ENCODE measurements at places on chromosomes 7 and 10.

DNA sequence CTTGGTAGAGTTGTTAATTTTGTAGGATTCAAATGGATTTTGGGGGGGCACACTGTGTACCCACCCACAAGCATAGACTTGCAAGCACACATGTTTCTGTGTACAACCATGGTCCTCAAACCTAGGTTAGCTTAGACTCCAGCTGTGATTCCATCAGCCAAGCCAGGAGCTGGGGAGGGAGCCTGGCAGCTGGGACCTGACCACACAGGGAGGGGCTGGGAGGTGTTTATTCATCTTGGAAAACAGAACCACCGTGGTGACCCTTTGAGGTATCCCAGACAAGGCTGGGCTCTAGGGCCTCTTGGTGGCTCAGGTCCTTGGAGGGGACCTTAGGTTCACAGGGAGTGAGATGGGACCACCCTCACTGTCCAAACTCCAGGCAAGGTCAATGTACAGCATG lies 410.3 kb downstream of the NEBL start:
- DNase-seq, result no peak

GRCh38 chr7:13106513-13106912 lies 419.1 kb downstream of the ARL4A start:
- DNase-seq, result no peak

DNA sequence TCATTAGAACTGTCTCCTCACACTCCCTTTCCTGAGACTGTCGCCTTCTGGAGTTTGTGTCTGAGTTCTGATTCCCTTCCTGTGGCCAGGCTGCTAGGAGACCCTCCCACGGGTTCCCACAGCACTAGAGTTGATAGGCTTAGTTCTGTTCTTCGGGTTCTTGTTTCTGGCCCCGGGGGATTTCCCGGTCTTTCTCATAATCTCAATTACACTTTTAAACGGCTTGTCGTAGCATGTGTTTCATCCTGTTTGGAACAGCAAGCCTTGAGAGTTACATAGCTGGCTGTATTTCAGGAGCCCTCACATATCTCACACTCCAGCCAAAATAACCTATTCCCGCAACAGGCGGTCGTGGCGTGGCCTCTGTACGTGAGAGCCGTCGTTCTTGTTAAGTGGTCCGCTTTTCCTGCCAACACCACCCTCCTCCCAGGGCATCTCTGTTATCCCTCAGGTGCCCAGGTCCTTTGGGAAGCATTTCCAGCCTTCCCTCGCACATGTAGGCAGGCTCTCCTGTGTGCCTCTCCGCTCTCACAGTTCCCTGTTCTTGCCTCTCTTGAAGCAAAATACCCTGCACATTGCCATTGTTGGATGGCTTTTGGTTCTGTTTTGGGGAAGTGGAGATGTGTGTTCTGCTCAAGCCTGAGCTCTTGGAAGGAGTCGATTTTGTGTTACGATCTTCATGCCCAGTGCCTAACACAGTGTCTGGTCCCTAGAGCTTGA lies 46.0 kb downstream of the CDC123 start:
- no peak for DNase-seq

DNA sequence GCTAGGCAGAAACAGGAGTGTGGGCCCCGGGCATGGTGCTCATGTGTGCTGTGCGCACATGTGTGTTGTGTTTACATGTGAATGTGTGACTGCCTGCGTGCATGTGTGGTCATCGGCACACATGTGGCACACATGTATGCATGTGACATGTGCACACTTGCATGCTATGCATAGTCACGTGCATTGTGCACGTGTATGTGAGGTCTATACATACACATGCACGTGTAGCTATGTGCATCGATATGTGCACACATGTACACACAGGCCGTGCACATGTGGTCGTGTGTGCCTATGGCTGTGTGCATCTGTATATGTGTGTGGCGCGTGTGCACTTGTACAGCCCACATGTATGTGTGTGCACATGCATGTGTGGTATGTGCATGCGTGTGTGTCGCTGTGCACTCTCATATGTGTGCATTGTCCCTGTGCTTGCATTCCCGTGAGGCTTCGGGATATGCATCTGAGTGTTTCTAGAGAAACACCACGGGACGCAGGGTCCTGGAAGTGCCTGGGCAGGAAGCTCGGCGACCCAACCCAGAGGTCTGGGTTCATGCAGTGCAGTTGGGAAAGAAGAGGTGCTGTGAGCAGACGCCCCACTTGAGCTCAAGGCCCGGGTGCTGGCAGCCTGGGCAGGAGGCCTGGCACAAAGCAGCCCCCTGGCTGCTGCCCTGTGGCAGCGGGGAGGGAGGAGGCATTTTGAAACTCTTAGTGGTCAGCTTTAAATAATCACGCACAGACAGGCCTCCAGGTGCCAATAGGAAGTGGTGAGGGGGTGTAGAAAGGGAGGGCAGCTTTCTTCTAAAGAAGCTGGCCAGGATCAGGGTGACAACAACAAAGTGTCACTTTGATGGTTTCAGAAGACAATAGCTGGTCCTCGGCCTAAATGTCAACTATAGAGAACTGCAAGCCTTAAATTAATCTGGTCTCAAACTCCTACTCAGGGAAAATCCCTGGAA lies 410.0 kb upstream of the MGMT start:
- no peak for DNase-seq

GRCh38 chr10:2230478-2230877 lies 493.2 kb upstream of the ADARB2 start:
- no peak for DNase-seq

DNA sequence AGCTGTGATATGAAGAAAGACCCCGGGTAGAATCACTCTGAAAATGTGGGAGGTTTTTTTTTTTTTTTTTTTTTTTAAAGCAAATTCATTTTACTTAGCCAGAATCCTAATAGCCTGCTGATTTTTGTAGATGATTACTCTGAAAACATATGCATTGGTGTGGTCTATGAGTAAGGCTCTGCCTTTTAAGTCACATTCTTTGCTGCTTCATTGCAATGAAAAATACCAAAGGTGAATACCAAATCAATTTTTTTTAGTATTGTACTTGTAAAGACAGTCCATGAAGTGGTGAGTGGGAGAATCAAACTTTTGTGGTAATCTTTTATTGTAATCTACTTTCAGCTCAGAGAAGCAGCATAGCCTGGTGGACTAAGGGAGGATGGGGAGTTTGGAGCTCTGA lies 130.3 kb downstream of the SDK1 start:
- no peak for DNase-seq

GRCh38 chr10:29392376-29393021 lies 103.6 kb downstream of the LYZL1 start:
- DNase-seq, result no peak

GRCh38 chr10:5873515-5873995 lies 16.1 kb downstream of the ANKRD16 start:
- DNase-seq, result peak; percentile 69

- DNase-seq, result peak; percentile 21
Measured at GRCh38 chr7:31776616-31777015, 89.6 kb downstream of the PPP1R17 start.

DNA sequence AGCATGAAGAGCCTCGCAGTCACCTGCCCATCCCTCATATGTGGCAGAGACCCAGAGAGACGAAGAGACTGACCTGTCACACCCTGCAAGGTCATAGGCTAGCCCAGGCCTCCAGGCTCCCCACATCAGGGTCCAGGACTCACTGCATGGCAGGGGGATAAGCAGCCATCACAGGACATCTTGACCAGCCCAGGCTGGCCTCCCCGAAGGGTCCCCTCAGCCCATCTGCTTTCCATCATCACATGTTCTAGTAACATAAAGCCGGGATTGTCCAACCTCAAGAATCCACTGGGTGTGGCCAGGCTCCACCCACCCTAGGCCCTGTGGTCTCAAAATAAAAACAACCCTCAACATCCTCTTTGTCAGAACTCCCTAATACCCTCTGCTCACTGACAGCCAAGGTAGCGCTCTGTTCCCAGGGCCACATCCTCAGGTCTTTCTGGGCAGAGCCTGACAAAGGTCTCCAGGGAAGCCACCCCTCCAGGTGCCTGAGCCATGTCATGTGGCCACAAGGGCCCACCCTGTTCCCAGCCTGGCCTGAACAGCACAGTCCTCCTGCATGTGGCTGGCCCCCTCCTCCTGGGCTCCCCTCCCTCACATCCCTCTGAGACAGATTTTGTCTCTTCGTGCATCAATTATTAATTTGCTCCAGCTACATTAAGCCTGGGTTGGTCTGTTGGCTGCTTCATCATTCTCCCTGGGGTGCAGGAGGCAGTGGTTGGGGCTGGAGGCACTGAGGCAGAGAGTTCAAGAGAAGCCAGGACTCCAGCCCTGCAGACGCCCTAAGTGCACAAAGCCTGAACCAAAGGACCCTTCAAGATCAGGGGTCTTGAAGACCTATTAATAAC lies 131.8 kb upstream of the UNC5B start:
- DNase-seq, result no peak

DNA sequence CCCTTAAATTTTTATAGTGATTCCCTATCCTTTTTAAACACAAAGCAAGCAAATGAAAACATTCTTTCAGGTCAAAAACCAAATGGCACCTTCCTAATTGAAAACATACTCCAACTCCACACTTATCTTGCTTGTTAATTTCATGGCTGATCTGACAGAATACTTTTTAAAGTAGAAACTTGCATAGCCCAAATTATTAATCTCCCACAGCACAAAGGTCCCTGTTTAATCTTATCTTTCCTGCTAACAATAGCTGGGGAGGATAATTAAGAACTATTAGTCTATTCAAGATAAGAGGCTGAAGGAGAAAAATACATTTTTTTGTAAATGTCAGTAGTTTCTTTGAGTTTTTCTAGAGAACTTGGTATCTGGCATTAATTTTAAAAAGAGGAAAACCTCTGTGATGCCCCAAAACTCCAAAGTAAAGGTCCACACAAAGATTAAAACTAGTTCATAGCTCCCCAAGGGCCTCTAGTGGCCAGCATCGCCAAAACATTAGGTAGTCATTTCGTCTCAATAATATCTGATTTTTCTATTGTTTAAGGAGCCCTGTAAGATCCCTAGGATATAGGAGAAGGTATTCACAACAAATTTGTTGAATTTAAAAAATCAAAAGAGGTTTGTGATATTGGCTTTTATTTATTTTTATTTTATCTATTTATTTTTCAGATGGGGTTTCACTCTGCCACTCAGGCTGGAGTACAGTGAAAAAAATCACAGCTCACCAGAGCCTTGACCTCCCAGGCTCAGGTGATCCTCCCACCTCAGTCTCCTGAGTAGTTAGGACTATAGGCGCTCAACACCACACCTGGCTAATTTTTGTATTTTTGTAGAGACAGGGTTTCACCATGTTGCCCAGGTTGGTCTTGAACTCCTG lies 14.7 kb downstream of the CDNF start:
- DNase-seq, result peak; percentile 37

DNA sequence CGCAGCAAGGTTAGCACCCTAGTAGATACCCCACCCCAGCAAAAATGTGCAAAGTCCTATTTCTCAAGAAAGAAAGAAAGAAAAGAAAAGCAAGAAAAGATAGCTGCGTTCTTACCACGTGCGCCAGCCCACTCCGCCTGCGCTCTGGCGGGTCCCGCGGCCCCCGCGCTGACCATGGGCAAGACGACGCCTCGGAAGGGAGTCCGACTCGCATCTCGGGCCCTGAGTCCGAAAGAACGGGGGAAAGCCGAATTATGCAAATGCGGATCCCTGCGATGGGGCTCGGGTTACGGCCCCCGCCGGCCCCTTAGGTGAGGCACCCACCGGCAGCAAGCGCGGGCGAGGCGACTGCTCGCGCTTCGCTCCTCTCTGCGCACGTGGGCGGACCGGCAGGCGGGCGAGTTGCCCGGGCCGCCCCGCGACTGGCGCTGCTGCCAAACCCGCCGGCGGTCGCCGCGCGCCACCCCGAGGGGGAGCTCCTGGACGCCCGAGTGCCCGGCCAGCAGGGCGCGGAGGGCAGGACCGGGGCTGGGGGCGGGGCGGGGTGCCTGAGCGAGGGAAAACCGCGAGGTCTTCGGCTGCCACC lies 2.4 kb upstream of the EGR2 start:
- no peak for DNase-seq

GRCh38 chr10:5776136-5776880 lies 36.9 kb downstream of the GDI2 start:
- no peak for DNase-seq

DNA sequence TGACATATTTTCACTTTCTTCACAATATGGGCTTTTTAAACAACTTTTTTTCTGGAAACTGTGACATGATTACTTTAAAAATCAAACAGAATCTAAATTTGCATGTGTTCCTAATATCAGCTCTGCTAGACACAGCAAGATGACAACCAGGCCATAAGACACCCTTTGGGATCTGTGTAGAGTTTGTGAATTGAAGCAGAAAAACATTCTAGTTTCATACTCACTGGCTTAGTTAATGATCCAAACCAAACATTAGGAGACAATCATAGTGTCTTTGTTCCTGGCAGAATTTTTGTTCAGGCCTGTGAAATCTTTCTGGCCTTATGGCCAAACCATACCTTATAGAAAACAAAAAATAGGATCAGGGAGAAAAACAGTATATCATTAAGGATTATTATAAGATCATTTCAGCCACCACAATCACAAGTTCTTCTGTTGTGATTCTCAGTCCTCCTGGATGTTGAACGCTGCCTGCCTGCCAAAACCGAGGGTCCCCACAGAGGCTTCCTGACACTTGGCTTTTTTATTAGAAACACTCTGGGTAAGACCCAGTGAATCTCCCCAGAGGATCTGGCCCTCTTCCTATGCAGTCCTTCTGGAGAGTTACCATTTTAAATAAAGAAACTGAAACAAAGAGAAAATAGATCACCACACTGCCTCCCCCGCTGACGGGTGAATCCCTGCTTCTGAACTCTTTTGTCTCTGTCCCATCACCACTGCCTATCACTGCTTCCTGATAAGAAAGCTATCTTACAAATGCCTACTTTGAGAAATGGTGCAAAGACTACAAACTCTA lies 79.2 kb upstream of the PPP1R3C start:
- no peak for DNase-seq

DNA sequence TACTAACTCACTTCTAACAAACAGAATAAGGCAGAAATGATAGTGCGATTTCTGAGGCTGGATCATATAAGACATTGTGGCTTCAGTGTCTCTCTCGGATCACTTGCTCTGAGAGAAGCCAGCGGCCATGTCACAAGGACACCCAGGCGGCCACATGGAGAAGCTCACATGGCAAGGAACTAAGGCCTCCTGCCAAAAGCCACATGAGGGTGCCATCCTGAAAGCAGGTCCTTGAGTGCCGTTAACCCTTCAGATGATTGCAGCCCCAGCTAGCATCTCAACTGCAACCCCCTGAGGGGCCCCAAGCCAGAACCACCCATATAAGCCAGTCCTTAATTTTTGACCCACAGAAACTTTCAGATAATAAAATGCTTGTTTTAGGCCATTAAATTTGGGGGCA lies 6.9 kb upstream of the VDAC2 start:
- no peak for DNase-seq

GRCh38 chr10:101146392-101147251 lies 15.5 kb downstream of the TLX1 start:
- no peak for DNase-seq

DNA sequence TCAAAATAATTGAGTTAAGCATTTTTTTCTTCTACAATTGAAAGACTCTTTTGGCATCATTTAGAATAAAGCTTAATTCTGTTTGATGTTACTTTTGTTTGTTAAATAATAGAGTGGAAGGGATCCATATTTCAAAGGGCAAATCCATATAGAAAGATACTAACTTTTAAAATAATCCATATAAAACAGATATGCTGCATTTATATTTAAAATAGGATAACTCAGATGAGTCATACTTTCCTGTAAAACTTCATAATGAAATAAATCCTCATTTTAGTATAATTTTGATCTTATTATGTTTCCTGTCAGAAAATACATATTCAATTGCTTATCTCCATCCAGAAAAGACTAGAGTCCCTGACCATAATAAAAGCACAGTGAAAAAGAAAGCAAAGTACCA lies 323.6 kb downstream of the PCLO start:
- no peak for DNase-seq
